ENCODE measurements at places on chromosomes 6 and 20.

DNA sequence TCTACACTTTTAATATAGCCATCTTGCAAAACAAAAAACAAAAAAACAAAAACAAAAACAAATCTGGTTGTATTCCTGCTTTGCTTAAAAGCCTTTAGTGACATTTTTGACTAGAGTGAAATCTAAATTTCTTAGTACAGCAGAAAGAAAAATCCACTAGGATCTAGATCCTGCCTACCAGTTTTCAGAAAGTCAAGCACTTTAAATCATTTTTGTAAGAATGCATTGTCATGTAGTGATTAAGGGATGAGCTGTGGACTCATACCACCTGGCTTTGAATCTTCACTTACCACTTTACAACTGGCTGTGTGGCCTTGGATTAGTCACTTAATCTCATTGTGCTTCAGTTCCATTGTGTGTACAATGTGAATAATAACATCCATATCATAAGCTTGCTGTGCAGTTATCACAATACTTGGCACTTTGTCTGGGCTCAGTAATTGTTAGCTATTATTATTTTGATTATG lies 4.0 kb downstream of the MKKS start:
- DNase-seq = no peak

GRCh38 chr6:37792457-37793033 lies 27.0 kb upstream of the ZFAND3 start:
- DNase-seq = no peak

DNA sequence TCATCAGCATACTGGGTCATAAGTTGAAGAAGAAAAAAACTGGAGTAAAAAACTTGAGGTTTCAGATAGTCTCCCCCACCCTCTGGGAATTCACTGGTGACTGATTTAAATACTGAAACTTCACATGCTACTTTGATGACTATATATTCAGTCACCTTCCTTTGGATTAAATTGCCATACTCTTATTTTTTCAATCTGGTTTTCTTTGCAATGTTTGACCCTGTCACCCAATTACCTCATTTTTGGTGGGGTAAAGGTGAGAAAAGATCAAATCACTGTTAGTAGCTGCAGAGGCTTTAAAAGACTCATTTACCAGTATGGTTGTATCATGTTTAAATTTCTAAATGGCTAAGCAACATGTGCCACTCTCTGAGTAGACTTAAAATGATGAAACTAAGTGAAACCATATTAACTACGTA lies 862.7 kb upstream of the FLRT3 start:
- no peak for DNase-seq

GRCh38 chr20:23870461-23870860 lies 9.1 kb downstream of the CST5 start:
- no peak for DNase-seq

DNA sequence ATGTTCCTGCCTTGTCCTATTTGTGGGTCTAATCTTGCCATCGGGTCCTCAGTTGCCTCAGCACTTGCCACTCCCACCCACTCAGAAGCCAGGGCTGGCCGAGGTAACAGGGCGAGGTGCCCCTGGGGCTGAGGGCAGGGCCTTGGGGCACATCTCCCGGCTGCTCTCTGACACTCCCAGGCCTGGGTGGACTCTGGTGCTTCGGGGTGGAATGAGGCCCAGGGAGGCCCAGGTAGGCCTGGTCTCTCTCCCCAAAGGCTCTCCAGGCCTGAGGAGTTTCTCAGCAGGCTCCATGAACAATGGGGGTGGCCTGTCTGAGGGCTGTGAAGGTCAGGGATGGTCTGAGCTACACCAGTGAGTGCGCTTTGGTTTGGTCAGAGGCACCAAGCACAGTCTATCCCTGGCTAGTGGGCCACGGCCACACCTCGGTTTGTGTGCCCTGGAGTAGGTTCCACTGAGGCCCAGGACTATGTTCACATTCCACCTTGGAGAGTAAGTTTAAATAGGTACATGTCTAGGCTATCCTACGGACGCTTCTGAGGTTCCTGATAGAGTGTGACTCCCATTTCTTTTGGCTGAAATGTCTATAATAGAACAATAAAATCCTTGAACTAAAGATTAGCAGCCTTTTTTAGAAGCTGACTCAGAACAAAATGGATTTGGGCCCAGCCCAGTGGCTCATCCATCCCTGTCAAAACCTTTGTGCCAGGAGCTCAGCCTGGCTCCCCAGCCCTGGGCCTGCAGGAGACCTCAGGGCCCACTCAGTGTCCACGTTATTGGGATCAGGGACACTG lies 78.8 kb downstream of the SLC24A3 start:
- no peak for DNase-seq

Measured in SK-MEL-5 (cell line).